ENCODE measurements at places on chromosomes 1 and 21.

DNA sequence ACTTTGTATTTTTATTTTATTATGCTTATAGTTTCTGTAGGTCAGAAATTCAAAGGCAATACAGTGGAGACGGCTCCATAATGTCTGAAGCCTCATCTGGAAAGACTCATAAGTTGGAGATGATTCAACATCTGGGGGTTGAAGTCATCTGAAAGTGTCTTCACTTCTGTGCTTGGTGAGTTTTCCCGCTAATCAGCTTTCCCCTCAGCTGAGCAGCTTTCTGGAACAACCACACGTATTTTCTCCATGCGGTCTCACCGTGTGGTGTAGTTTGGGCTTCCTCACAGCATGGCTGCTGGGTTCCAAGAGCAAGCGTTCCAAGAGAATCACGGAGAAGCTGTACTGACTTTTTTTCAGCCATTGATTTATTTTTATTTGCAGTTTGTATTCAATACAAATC is 7.6 kb upstream of the DDI2 start:
- DNase-seq = no peak

- no peak for DNase-seq
Measured at GRCh38 chr1:235809688-235810397, 56.9 kb downstream of the LYST start.

DNA sequence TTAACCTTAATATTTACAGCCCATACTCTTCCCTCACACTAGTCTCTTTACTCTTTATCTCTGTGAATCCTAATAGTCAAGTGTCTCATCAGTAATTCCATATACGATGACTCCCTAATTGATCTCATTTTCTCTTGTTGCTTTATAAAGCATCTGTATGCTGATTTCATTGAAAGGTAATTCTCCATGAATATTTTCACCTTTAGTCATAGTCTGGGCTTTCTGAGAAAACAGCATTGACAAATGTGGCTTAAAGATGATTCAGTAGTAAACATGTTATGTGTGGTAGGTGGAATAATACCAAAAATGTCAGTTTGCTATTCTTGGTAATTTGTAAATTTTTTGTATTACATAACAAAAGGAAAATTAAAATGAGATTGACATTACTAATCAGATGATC is 1176.5 kb downstream of the NCAM2 start:
- DNase-seq = no peak

GRCh38 chr1:199075792-199076191 is 437.0 kb downstream of the PTPRC start:
- DNase-seq = no peak

DNA sequence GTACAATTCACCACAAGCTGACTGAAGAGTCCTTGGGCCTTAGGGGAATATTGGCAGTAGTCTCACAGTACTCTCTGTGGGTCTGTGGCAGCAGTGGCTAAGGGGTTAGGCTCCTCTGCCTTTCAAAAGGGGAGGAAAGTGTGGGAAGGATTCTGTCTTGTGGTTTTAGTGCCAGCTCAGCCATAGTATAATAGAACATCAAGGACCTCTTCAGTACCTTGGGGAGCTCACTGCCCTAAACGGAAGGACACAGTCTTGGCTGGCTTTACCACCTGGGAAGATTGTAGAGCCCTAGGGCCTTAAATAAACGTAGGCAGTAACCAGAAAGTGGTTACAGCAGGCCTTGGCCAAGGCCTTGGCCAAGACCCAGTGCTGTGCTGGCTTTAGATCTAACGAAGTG is 265.7 kb downstream of the COL11A1 start:
- no peak for DNase-seq

DNA sequence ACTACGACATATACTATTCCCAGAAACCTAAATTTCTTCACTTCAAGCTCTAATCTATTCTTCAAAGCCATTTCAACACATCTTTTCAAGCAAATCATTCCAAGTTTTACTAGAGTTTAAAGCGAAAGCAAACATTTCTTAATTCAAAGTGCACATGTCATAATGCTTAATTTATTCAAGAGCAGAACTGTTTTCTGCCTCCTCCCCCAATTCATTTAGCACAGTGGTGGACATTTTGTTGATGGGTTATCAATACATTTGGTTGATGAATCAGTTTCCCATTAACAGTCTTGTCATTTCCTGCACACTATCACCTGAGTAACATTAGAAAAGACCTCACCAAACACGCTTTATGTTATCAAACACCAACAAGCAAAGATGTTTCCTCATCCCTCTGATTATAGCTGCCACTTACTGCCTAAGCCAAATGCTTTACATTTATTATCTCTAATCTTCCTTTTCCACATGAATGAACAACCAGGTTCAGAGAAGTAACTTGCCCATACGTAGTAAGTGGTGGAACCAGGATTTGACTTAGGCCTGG is 2.0 kb downstream of the SRSF4 start:
- DNase-seq = no peak

DNA sequence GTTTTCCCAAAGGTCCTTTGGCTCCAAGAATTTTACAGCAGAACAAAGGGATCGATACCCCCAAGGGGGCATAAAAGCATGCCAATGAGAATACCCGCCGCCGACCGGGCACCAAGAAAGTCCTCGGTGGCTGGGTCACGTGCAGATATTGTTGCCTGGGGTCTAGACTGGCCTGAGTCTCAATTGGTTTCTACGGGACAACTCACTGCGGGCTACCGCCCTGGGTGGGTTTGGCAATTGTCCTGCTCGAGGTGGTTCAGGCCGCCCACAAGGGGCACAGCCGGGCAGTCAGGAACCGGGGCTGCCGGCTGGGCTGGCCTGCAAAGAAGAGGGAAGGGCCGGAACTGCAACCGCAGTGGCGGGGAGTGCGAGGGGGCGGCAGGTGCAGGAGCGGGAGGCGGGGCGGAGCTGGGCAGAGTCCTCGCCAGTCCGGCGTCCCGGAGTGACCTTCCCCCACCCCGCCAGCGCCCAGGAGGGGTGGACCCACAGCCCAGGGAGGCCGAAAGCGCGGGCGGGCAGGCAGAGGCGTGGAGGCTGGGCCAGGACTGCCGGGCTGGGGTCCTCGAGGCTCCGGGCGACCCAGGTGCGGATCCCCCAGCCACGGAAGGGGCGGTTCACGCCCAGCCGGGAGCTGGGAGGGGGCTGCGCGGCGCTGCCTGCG is 926 bp upstream of the ATP1B1 start:
- peak; percentile 26 for DNase-seq

DNA sequence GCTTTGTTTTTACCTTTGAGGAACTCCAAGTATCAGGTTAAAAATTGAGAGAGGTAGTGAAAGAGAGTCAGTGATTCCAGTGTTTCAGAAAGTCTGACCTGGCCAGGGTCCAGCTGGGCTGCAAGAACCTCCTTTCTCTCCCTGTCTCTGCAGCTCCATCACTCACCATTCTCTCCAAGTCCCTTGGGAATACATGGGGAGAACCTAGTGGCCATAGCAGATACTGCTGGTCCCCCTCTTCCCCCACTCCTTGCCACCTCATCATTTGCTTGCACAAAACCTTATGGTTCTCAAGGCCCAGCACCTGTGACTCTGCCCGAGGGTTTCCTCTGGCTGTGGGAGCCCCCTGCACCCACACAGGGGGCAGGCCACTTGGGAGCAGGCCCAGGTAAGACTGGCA is 279.5 kb downstream of the KIF26B start:
- DNase-seq = no peak

GRCh38 chr1:113041569-113042284 is 31.3 kb upstream of the LRIG2 start:
- no peak for DNase-seq

GRCh38 chr1:175863299-175864050 is 120.1 kb upstream of the TNR start:
- no peak for DNase-seq

DNA sequence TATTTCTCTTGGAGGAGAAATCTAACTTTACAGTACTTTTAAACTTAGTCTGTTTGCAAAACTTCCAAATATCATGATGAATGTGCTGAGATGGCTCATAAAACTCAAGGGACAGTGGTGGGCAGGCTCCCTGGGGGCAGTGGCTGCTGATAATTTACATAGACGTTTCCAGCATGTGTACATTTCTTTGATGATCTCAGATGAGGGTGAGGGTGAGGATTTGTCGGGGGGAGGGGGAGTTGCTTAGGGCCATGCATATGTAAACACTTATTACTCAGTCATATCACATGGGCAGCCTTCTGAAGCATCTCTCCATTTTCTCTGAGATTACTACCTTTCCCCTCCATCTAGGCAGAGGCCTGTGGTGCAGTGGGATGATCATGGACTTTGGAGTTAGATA is 152.9 kb upstream of the HMGB4 start:
- no peak for DNase-seq

- no peak for DNase-seq
Measured at GRCh38 chr1:66446261-66447001, 87.5 kb upstream of the SGIP1 start.

DNA sequence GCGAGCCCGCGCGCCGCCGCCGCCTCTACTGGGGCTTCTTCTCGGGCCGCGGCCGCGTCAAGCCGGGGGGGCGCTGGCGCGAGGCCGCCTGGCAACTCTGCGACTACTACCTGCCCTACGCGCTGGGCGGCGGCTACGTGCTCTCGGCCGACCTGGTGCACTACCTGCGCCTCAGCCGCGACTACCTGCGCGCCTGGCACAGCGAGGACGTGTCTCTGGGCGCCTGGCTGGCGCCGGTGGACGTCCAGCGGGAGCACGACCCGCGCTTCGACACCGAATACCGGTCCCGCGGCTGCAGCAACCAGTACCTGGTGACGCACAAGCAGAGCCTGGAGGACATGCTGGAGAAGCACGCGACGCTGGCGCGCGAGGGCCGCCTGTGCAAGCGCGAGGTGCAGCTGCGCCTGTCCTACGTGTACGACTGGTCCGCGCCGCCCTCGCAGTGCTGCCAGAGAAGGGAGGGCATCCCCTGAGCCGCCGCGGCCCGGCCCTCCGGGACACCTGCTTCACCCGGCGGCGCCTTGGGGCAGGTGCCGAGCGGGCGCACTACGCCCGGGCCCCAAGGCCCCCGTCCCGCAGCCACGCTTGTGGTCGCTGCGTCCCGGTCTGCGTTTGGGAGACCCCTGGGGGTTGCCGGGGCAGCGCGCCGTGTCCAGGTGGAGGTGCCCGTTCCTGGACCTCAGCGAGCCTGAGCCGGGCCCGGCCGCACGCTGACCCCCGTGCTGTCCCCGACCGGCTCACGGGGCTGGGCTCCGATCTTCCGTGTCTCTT is 944 bp downstream of the B3GALT6 start:
- no peak for DNase-seq

DNA sequence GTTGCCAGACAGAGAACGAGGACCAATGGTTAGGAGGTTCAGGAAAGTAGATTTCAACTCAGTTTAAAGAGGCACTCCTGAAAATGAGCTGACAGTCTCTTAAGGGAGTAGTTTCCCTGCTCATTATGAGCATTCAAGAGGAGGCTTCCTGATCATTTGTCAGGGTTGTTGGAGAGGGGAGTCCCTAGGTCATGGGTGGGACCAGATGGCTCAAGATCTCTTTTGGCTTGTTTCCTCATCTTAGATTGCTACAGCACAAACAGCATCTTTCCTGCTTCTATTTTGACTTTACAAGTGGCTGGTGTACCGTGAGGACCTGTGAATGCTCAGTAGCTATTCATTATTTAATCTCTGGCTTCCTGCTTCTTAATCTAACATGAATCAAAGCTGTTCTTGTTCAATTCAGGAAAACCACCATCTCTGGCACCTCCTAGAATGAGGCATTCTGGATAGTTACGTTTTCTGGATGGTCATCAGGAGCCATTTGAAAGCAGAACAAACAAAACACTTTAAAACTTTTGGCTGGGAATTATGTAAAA is 47.6 kb downstream of the PEX14 start:
- no peak for DNase-seq

DNA sequence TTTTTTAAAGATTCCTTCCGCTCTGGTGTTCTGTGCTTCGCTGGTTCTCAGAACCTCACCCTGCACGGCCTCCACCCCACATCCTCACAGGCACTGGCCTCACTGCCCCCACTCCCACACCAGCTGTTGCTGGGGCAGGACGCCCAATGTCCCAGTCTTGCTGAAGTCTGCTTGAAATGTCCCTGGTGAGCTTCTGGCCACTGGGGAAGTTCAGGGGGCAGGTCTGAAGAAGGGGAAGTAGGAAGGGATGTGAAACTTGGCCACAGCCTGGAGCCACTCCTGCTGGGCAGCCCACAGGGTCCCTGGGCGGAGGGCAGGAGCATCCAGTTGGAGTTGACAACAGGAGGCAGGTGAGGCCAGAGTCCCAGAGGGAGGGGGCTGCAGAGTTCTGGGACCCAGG is at the start of gene C1QA:
C1QA (plus strand) TSS at position 276 of the 400 bp plus-strand sequence. CDS start 989 bp downstream, outside the sequence.
- DNase-seq = no peak

GRCh38 chr1:64268653-64269557 is 65.5 kb downstream of the UBE2U start:
- peak; percentile 72 for DNase-seq

DNA sequence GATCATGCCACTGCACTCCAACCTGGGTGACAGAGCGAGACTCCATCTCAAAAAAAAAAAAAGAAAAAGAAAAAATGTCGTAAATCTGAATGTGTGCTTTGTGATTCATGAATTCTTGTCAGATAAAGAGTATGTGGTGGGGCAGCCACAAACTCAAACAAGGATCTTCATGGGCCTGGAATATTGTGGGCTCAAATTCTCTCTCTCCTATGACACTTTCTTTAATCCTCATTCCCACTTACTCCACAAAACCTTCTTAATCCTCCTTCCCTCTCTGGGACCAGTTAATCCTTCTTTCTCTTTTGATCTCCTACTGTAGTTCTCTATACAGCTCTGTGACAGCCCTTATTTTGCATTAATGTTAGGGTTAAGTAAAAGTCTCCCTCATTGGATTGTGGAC is 112.3 kb downstream of the AK5 start:
- DNase-seq = no peak

GRCh38 chr1:204507317-204508105 is 8.7 kb upstream of the MDM4 start:
- DNase-seq = peak; percentile 28

GRCh38 chr21:34344584-34344983 is 19.2 kb upstream of the KCNE2 start:
- no peak for DNase-seq

DNA sequence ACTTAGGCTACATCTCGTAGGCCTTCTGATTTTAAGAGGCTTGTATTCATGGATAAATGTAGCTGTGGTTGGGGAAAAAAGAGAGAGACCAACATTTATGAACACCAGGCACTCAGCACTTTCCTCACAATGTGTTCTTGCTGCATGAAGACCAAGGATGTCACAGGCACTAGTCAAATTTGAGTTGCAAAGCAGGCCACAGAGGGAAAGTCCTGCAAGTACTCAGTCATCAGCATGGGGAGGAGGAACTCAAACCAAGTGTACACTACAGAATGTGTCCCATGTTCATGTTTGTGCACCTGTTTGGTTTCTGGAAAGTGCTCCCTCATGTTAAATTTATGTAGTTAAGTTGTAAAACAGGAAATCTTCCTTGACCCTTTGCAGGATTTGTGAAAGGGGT is 8.7 kb upstream of the MAP3K7CL start:
- DNase-seq = no peak

GRCh38 chr1:31182352-31182751 is 57.3 kb downstream of the NKAIN1 start:
- DNase-seq = peak; percentile 64

DNA sequence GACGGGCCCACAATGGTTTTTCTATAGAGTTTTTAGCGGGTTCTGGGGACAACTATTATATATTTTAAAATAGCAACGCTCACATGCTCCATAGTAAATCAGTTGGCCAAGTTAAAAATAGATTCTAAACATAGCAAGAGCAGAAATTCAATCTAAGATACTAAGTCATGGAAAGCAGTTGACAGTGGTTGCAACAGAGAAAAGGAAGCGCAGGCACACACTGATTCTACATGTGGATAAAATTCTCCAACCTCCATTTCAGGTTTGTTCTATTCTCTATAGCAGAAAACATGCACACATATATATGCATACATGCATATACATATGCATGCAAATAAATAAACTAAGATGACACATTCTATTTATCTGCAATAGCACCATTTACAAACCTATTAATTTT is 89.6 kb upstream of the HNRNPU start:
- DNase-seq = no peak

- DNase-seq = no peak
Measured at GRCh38 chr1:41769068-41769467, 149.7 kb downstream of the HIVEP3 start.

Measured in stimulated activated CD4-positive, alpha-beta T cell treated with anti-CD3 and anti-CD28 coated beads, Interleukin-2, amount 100 ng/mL, for 24 hours (primary cell).